ENCODE measurements at places on chromosomes 11 and 22.

GRCh38 chr11:57513452-57513795 is 2.1 kb downstream of the SLC43A1 start:
- peak; percentile 42 for DNase-seq

GRCh38 chr11:98955551-98955950 is 65.2 kb upstream of the CNTN5 start:
- no peak for DNase-seq

DNA sequence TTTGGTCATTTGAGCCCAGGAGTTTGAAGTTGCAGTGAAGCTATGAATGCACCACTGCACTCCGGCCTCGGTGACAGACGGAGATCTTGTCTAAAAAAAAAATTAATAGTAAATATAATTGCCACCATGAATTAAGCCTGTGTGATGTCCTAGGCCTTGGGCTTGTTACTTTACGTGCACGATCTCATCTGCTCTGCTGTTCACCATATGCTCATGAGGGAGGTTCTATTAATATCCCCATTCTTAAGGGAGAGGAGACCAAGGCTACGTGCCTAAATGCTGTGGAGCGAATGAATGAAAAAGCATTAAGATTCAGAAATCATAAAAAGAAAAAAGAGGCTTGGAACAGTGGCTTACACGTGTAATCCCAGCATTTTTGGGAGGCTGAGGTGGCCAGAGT is 2.6 kb upstream of the ATG2A start:
- no peak for DNase-seq

- no peak for DNase-seq
Observed at GRCh38 chr22:19040391-19040861, 81.8 kb downstream of the DGCR2 start.

DNA sequence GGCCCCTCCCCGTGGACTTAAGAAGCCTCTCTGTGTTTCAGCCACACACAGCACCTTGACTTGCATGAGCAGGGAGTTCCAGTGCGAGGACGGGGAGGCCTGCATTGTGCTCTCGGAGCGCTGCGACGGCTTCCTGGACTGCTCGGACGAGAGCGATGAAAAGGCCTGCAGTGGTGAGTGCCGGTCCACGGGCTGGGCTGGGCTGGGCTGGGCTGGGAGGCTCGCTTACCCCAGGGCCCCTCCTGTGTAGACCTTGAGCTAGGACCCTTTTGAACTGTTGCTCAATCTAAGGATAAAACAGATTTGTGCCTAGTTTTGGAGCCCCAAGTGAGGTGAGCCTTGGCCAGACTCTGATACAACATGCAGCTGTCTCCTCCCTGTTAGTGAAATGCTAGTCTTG is 151.4 kb upstream of the SORL1-AS1 start:
- no peak for DNase-seq

DNA sequence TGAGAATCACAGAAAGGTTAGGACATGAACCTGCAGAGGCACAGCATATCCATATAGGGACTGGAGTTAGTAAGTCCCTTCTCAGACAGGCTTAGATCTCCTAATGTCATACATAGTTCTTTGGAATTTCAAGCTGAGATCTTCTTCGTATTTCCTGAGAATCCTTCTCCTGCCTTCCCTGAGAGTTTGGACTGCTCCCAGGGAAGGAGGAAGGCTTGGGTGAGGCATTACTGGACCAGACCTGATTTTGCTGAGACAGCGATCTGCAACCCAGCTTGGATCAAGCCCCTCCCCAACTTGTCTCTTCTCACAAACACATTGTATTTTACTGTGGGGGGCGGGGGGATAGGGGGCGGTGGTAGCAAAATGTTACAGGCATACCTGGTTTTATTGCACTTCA is 108.5 kb downstream of the TSPAN18 start:
- no peak for DNase-seq

- DNase-seq: no peak
Observed at GRCh38 chr11:128304666-128305485, 282.5 kb downstream of the ETS1 start.

DNA sequence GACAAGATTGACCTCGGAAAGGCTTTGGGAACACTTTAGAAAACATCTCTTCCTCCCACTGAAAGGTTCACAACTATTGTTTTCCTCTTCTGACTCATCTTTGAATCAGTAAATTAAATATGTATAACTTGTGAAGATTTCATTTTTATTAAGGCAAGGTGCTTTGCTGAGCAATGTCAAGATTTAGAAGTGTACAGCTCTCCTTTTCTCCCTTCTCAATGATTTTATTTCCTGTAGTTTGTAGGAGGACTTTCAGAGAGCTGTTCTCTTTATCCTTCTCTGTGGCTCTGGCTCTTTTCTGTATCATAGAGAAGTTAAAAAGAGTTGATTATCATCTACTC is 594.2 kb downstream of the METTL15 start:
- no peak for DNase-seq

DNA sequence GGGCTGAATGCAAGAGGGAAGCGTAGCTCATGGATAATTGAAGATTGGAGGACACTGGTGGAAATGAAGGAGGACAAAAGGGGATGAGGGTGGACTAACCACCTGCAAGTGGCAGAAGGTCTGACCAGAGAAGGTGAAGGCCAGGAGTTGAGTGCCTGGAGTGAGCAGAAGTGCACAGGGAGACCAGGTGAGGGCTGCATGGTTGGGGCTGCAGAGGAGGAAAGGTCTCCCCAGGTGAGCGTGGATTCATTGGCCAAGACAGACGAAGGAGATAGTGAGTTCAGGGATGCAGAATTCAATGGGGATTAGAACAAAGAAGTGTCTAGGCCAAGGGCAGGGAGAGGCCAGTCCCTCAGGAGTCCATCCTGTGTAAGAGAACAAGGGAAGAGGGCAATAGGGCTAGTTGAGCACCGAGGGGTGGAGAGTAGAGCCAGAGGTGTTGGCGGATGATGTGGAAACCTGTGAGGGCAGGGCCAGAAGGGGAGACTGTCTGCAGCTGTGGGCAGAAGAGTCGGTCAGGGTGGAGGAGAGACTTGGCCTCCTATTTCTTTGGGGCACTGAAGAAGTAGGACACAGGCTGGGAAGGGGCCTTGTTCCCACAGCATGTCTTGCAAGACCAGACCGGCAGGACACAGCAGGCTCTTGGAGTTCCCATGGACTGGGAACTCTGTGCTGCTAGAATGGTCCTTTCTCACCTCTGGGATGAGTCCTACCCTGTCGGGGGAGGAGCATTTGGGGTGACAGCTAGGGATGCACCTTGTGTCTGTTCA is 6.7 kb downstream of the TRIM29 start:
- DNase-seq: no peak

DNA sequence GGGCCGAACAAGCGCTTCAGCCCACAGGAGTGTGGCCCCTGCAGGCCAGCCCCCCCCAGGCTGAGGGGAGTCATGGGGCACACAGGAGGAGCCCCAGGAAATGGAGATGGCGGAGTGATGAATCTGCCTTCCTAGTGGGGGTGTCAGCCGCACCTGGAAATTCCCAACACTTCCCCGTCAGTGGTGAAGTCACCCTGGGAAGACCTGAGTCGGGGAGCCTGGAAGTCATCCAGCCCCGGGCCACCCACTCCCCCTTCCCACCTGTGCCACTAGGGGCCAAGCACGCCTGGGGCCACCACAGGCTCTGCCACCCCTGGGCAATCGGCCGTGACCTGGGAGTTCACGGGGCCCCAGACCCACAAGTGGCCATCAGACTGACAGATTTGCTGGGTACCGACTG is 12.6 kb downstream of the WNT7B start:
- no peak for DNase-seq

- DNase-seq: no peak
Observed at GRCh38 chr22:49182416-49182815, 645.3 kb downstream of the BRD1 start.

GRCh38 chr11:33944693-33945424 is 53.0 kb upstream of the LMO2 start:
- DNase-seq: peak; percentile 98

DNA sequence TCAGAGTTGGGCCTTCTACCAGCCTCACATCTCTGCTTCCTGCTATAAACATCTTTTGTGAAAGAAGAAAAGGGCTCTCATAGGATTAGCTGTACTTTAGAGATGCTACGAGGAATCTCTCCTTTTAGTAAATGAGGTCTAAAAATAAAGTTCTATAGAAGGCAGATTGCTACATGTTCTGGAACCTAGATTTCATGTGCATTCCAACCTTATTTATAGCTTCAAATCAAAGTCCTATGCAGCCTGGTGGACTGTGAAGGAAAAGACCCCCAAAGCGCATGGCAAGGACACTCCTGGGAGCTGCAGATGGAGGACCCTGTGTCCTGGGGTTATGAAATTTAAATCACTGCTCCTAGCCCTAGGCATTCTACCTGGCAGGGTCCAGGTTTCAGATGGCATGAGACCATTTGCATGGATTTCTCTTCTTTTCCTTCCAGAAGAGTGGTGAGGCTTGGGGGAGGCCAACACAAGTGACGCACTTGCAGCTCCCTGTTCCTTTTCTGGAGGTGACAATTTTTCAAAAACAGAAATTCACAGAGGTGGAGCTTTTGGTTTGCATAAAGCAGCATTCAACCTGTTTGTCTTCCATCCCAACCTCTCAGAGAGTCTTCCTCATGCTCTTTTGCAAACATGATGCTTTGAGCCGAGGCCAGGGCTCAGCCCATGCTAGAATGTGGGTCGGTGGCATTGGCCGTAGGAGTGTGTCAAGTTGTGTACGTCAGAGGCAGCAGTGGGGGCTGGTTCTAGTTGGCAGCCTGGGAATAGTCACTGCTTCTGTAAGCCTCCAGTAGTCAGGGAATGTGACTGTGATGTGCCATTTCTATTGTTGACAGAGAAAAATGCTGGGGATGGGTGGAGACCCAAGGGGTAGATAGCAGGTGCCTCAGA is 6.3 kb downstream of the CRY2 start:
- no peak for DNase-seq

DNA sequence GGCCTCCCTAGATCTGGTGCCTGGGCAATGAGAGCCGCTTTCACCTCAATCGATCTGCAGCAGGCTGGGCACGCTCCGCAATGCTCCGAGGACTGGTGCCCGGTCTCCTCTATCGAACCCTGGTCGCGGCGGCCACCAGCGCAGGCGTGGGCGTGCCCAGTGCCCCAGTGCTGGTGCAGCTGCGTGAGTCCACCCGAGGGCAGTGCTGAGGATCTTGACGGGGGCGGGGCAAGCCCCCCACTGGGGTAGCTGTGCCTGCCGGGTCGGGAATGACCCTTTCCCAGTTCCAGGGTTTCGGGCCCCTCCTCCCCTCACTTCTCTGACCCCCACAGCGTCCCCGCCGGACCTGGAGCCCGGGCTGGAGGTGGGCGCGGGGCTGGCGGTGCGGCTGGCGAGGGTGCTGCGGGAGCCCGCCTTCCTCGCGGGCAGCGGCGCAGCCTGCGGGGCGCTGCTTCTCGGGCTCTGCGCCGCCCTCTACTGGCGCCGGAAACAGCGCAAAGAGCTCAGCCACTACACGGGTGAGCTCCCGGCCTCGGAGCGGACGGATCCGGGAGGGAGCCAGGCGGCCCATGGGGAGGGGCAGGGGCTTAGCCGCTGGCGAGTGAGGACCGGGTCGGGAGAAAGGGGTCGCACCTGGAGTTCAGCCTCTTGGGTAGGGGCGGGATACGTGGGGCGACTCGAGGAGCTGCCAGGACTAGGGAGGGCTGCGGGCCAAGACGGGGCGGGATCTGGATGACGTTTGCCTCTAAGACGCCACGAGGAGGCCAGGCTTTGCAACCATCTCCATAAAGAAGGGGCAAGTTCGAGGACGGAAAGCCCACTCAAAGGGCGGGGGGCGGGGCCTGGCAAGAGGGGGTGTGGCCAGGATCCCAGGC is 10.9 kb downstream of the ROBO3 start:
- peak; percentile 96 for DNase-seq

DNA sequence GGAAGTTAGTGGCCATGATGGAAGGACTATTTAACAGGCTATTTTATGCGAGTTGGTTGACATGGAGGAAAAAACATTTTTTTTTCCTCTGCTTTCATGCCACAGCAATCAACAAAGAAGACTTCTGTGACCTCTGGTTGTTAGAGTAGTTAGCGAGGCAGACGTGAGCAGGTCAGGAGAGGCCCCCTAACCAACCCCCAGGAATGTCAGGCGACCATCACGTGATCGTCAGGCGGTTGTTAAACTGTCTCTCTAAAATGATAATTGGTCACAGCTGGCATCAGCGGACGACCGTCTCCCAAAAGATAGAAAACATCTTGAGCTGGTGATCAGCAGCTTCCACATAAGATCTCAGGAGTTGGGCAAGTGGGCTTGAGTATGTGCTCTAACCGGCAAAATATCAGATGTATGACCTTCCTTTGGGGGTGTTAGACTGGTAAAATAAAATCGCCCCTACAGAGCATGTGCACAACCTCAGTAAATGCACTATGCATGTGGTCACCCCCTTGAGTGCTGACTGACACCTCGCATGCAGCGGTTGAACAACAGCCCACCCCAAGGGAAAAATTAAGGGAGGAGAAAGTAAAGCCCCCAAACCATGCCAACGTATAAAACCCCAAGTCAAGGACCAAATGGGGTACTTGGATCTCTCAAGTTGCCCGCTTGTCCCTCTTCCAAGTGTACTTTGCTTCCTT is 20.9 kb upstream of the NARS2 start:
- DNase-seq: no peak

GRCh38 chr11:123406441-123407129 is 23.5 kb upstream of the GRAMD1B start:
- DNase-seq: no peak

GRCh38 chr11:106391771-106392420 is 314.4 kb downstream of the AASDHPPT start:
- no peak for DNase-seq

DNA sequence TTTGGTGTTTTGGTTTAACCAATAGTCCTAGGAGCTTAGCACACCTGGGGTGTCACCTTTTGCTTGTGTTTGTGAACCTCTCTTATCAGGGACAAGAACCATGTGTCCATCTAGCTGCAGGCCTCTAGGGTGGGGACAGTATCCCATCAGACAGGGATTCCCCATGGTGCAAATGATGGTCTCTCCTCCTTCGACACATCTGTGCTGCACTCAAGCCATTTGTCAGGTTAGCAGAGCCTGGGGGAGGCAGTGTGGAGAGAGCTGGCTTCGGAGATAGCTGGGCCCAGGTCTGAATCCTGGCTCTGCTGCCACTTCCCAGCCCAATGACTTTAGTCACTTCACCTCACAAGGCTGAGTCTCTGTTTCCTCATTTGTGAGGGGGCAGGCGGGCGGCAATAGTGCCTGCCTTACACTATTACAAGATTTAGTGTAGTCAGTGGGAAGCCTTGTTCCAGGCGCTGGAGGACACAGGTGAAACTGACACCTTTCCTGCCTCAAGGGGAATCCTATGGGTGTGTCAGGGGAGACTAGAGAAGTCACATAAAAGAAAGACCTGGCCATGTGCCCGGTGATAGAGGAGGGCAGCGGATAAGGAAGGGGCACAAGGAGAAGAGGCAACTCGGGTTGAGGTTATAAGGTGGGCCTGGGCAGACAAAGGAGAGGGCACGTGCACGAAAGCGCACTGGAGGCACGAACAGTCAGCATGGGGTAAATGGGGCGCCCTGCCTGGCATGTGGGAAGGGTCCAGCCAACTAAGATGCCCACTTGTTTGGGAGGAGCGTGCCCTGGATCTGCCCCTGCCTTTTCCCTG is 12.6 kb downstream of the KLHL35 start:
- no peak for DNase-seq

DNA sequence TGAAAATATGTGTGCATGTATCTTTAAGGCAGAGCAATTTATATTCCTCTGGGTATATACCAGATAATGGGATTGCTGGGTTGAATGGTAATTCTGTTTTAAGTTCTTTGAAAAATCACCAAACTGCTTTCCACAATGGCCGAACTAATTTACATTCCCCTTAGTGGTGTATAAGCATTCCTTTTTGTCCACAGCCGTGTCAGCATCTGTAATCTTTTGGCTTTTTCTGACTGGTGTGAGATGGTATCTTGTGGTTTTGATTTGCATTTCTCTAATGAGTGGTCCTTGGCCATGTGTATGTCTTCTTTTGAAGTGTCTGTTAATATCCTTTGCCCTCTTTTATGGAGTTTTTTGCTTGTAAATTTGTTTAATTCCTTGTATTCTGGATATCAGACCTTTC is 24.3 kb downstream of the CCDC15 start:
- DNase-seq: no peak

GRCh38 chr11:123760894-123761293 is 6.6 kb upstream of the OR6X1 start:
- no peak for DNase-seq
